Uterus (tissue), 4 donors: ENCODE measurements at places on chromosomes 12 and 14. TPM values are rescaled to one million over a fixed set of nuclear protein-coding genes. Genes with fewer than 3 reads are reported as not detected.

The CMA1 gene
- total RNA-seq: not detected

The SAMD15 gene
- not detected for total RNA-seq

The ADCY4 gene
- total RNA-seq: 22.8 TPM

The BEGAIN gene
- total RNA-seq: not detected

DNA sequence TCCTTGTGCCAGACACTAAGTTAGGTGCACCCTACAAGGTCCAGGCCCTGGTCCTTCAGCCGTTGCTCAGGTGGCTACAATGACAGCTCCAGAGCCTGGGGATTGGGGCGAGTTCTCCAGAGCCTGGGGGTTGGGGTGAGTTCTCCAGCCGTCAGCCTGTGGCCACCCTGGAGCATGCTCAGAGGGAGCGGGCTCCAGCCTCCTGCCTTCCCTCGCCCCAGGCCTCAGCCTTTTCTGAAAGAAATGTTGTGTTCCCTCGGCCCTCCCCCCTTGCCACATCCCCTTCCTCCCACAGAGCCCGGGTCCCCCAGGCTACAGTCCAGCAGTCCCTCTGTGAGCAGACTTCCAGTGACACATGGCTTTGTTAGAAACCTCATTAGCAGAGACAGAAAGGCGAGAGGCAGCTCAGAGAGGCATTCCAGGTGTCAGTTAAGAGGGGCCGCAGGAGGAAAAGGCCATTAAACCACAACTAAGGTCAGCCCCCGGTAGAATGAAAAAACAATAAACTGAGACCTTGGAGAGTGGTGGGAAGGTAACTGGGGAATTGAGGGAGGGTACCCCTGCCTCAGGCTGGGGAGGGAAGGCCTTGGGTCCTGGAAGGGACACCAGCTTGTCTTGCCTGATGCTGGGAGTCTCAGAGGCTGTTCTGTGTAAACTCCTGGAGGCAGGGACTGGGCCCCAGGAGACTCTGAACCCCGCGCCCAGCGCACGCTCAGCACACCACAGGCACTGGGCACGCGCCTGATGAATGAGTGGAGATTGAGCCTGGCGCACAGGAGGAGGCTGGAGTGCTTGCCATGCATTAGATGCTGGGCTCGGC, 23.1 kb upstream of the COL2A1 start:
- no peak for DNase-seq
- no peaks in the 10 kb centered on the region for H3K27me3 ChIP-seq
- no peak overlapping the region for H3K4me3 ChIP-seq
- no peaks in the 10 kb centered on the region for H3K4me1 ChIP-seq
- no peak overlapping the region for H3K27ac ChIP-seq
- no peaks in the 10 kb centered on the region for H3K36me3 ChIP-seq

DNA sequence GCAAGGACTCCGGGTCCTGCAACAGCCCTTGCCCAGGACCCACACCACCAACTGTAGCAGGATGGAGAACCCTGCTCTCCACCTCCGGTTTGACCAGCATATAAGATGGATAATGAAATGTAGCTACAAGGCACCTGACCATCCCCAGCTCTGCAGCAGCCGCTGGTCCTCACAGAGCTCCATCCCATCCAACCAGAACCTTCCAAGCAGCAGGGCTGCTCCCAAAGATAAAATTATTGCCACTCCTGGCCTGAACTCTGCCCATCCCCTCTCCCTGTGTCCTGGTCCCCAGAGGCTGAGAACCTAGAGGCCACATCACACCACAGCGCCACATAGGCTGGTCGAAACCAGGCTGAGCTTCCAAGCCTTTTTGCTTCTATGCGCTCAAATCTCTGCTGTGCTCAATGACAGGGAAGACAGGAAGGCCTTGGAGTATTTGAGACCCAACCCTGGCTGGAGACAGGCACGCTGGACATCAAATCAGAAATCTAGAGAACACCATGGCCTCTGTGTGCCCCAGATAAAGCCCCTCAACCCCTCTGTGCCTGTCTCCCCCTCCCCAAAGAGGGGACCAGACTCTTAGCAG, 4.2 kb downstream of the CDK2AP1 start:
- H3K36me3 ChIP-seq: no peaks in the 10 kb centered on the region
- H3K27ac ChIP-seq: peak overlapping the region; percentile 28
- H3K4me1 ChIP-seq: no peaks in the 10 kb centered on the region

- DNase-seq: no peak
- no peak overlapping the region for H3K4me3 ChIP-seq
- H3K36me3 ChIP-seq: no peaks in the 10 kb centered on the region
- H3K4me1 ChIP-seq: no peaks in the 10 kb centered on the region
Measured at GRCh38 chr12:90794212-90794611, 160.8 kb downstream of the CCER1 start.

GRCh38 chr14:28953973-28954372, 187.4 kb downstream of the FOXG1 start:
- H3K4me3 ChIP-seq: no peak overlapping the region
- H3K36me3 ChIP-seq: no peaks in the 10 kb centered on the region

DNA sequence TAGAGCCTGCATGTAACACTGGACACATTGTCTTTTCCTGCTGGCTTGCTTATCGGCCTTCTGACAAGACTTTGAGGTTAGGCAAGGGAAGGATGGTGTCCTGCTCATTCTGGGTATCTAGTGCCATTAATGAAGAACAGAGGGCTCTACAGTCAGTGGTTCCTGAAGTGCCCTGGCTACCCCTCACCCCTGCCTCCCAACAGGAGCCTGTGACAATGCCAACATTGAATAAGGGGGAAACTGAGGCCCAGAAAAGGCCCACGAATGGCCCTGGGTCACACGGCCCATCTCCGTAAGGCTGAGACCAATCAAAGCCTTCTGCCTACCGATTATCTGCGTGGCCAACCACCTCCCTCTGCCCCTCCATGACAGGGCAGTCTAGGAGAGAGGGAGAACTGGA, 2.1 kb downstream of the IFI27L2 start:
- H3K27me3 ChIP-seq: no peaks in the 10 kb centered on the region
- H3K4me1 ChIP-seq: no peaks in the 10 kb centered on the region
- no peak overlapping the region for H3K27ac ChIP-seq
- H3K4me3 ChIP-seq: no peak overlapping the region

DNA sequence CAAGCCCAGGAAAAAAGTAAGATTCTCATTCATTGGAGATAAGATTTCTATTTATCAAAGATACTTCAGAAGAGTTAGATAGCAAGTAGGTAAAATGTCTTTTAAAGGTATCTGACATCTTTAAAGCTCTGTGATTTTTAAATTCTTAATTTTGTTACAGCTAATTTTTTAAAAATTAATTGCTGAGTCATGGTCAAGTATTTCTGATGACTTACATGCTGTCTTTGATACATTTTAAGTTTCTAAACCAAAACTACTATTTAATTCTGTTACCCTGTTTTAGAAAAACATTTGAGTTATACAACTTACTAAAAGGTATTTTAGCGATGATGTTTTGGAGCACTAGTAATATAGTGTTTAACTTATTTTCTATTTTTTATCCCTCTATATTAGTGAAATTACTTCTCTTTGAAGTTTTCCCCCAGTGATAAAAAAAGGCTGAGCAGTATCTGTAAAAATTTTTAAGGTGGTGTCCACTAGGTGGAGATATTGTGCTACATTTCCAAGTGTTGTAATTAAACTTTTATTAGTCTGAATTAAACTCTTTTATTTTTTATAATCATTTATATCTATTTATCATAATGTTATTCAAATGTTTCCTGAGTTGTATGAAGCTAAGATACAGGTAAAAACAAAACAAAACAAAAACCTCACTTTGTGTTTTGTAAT, 11.5 kb downstream of the ALG10 start:
- H3K4me3 ChIP-seq: no peak overlapping the region
- H3K27ac ChIP-seq: no peak overlapping the region
- no peaks in the 10 kb centered on the region for H3K4me1 ChIP-seq
- H3K27me3 ChIP-seq: no peaks in the 10 kb centered on the region
- no peaks in the 10 kb centered on the region for H3K36me3 ChIP-seq

DNA sequence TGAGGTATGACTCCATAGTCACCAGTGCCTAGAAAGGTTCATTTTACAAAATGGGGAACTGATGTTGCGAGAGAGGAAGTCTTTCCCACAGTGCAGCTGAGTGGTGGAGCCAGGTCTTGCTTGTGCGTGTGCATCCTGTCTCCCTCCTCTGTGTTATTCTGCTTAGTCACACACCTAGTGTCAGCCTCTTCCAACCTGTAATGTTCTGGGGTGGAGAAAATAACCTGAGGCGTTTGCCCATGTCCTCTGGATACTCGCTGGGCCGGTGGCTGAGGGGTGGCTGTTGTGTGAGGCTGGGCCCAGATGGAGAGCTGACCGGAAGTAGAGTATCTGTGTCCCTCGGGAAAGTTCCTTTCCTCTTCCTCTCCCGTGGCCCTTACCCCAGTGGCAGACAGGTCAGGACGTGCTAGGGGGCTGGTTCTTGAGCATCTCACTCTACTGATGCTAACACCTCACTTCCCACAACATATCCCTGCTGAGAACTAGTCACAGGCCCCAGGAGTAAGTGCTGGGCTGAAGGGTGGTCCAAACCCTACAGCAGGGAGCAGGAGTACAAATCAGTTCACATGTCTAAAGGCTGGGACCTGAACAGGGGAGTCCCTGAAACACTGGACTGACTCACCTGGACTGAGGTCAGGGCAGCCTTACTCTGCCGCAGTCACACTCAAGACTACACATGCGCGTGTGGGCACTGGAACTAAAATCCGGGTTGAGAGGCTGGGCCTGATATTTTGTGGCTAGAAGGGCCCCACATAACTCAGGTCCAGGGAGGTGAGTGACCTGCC, 7.0 kb downstream of the MLF2 start:
- H3K4me1 ChIP-seq: no peaks in the 10 kb centered on the region
- no peak overlapping the region for H3K4me3 ChIP-seq
- no peak for DNase-seq
- H3K36me3 ChIP-seq: no peaks in the 10 kb centered on the region
- H3K27me3 ChIP-seq: no peaks in the 10 kb centered on the region
- H3K27ac ChIP-seq: no peak overlapping the region
